ENCODE measurements at places on chromosomes 12 and 14.

GRCh38 chr12:4206470-4206869, 67.1 kb upstream of the CCND2 start:
- no peak for DNase-seq

- DNase-seq = no peak
These were observed 61.0 kb downstream of the EPS8 start for GRCh38 chr12:15728118-15728598.

DNA sequence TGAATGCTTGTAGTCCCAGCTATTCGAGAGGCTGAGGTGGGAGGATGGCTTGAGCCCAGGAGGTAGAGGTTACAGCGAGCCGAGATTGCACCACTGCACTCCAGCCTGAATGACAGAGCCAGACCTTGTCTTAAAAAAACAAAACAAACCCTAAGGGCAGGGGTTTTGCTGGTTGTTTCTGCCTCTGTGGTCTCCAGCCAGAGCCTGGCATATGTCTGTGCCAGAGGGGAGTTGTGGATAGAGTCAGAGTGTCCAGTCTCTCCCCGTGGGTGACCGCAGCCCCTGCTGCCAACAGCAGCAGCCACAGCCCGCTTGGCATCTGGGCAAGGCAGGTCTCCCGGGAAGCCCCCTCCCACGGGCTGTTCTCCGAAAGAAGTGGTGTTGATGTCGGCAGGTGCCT, 37.6 kb downstream of the MVK start:
- no peak for DNase-seq

GRCh38 chr14:100778951-100779690, 46.8 kb upstream of the MEG3 start:
- DNase-seq = no peak

GRCh38 chr12:182381-182892, 31.5 kb downstream of the SLC6A12 start:
- DNase-seq = no peak

DNA sequence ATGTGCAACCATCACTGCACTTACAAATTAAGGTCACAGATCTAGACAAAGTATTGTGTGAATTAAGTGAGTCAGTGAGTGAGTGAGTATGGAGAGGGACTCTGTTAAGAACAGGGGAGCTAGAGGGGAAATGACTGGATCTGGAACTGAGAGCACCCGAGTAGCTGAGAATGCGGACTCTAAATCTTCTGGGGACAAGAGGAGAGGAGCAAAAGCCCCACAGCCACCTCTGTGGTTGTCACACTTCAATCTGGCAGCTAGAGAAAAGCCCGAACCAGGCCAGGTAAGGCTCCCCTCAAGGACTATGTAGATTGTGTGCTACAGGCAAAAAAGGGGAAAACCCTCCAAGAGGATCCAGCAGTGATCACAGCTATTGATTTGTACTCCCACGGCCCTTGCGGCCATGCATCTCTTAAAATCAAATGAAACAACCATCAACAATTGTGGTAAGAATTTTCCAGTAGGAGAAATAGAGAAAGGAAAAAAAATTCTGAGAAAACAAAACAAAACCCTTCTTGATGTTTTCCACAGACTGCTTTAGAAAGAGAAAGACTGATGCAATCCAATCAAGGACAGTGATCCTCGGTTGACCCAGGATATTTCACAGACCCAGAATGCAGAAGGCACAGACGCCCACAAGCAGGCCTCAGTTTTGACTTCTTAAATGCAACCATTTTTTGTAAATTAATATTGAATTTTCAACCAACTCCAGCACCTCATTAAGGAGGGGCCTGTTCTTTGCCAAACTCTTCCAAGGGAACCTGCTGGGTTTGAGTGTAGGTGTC, 109.6 kb downstream of the SLC38A6 start:
- DNase-seq = no peak

DNA sequence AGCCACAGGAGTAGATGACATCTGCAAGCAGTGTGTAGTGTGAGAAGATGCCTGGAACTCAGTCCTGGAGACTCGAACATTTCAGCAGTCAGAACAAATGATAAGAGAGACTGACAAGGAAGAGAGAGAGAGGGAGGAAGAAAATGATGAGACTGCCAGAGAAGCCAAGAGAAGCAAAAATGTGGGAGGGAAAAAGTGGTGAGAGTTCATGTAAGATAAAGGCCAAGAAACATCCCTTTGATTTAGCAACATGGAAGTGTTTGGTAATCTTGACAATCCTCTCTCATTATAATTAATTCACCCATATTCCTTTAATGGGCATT, 42.6 kb downstream of the LIMA1 start:
- DNase-seq = no peak

- DNase-seq = peak; percentile 9
These were observed 4.4 kb downstream of the TXNRD1 start for GRCh38 chr12:104219908-104220404.

DNA sequence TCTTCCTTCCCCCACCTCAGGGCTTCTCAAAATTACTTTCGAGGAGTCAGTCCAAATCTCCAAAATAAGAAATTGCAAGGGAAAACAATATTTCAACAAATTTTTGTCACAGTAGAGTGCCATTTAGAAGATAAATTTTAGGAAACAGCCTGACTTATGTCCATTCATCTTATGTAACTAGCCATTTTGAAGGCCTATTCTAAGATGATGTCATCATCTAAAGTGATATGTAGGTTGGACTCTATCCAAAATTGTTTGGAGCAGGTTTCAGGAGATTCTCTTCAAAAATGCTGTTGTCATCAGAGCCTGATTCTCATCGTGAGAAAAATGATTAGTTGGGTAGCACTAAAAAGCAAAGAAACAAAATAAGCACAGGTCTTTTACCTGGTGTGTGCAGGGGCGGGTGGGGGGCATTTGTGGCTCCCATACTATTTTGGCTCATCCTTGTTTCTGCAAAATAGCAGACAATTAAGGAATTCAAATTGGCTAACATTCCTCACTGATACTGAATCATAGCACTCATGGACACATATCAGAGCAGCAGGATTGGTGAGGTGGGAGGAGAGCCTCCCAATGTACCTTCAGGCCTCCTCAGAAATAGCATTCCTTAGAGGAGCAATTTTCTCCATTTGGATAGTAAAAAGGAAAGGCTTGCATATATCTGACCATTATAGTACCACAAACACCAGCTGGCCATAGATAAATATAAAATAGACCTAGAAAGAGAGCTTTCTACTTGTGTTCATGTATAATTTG, 360.9 kb upstream of the NAV3 start:
- DNase-seq = no peak
